NCI-H1092 treated with DMSO at 0.1 percent for 48 hours (cell line): ENCODE measurements at places on chromosomes 6 and 20.
A peak's percentile ranks its signal among the peaks of the same experiment; 100 is the strongest.

GRCh38 chr6:147192278-147192911 lies 11.8 kb upstream of the STXBP5 start:
- no peak for DNase-seq

DNA sequence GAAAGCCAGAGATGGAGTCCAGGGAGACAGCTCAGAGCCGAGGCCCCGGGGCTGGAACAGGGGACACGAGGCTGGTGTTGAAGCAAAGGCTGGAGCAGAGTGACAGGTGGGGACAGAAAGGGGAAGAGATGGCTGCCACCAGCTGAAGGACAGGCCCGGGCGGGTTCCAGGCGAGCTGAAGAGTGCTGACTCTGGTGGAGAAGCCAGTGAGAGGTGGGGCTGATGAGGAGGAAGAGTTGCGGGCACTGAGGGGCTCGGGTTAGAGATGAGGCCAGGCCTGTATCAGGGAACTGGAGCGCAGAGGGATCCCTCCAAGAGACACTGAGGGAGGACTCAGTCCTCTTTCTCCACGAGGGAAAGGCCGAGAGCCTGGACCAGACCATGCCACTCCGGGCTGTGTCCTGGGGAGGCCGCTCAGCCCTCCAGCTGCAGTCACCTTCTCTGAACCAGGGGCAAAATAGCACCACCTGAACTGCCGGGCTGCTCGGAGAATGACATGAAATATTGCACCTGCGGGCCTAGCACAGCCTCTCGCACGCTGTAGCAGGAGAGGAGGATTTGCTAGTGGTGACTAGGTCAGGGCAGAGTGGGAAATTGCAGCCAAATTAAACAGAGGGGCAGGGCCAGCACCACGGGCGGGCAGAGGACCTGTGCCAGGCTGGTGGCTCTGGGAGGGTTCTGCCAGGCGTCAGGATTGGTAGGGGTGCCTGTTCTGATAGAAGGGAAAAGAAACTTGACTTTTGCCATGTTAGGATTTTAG lies 175.9 kb downstream of the ZDHHC14 start:
- DNase-seq, result peak; percentile 68

GRCh38 chr6:140684776-140685550 lies 1310.5 kb upstream of the CITED2 start:
- peak; percentile 7 for DNase-seq

DNA sequence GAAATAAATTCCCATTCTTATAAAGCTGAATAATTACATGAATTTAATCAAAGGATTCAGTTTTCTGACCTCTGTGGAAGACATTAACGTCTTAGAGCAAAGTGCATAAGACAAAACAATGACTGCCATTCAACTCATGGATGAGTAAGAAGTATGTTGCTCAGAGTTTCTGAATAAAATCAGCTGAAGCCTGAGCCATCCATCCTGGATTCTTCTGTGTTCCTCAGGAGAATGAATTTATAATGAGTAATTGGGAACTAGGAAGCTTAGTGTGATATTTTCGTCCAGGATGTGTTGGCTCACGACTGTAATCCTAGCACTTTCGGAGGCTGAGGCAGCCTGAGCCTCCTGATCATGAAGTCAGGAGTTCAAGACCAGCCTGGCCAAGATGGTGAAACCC lies 62.8 kb downstream of the PERP start:
- DNase-seq, result no peak

DNA sequence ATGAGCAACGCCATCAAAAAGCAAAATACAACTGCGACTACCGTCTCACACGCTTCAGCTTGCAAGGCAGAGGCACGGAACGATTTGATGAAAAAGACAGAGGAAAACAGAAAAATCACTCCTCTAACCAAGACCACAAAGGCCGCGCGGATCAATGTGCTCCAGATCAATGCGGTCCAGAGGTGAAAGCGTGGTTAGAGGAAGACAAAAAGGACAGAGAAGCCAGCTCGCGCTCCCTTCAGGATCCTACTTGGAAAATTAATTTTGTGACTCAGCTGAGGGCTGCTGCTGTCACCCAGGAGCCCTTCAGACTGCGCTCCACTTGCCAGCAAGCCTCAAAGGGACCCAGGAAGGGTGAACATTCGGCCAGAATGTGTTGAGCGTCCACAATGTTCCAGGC lies 140.2 kb upstream of the RPS6KA2 start:
- no peak for DNase-seq

DNA sequence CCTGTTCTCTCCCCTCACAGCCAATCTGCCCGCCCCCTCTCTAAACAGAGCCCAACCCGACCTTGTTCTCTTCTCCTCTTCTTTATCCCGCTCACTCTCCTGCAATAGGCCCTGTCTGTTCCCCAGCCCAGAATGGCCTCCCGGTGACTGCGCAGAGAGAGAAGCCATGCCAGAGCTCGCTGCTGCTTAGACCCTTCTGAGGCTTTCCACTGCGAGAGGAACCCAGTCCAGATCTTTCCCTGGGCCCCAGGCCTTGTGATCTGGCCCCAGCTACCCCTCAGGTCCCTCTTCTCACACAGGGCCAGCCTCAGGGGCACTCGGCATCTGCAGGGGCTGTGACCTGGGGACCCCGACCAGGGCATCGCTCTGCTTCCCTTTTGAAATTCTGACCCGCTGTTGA lies 58.1 kb downstream of the TMEM242 start:
- peak; percentile 88 for DNase-seq

- DNase-seq, result peak; percentile 8
Observed at GRCh38 chr6:34084591-34085290, 61.1 kb downstream of the GRM4 start.

GRCh38 chr6:38789256-38789655 lies 74.1 kb downstream of the DNAH8 start:
- no peak for DNase-seq

DNA sequence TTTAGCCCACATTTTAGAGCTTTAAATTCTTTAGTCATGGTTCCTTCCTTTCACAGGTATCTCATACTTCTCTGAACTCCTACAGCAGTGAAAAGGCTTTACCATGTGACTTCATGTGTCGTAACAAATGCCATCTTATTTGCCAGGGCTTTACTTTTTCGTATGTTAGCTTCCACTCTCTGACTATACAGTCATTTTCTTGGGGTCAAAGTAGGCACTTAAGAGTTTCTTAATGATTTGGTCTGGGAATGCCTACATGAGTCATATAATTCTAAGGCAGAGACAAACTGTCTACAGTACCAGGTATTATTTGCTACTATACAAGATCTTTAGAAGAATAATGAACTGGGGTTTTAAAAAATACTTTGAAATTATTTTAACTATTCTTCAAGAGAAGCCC lies 15.0 kb downstream of the RAB23 start:
- DNase-seq, result no peak

DNA sequence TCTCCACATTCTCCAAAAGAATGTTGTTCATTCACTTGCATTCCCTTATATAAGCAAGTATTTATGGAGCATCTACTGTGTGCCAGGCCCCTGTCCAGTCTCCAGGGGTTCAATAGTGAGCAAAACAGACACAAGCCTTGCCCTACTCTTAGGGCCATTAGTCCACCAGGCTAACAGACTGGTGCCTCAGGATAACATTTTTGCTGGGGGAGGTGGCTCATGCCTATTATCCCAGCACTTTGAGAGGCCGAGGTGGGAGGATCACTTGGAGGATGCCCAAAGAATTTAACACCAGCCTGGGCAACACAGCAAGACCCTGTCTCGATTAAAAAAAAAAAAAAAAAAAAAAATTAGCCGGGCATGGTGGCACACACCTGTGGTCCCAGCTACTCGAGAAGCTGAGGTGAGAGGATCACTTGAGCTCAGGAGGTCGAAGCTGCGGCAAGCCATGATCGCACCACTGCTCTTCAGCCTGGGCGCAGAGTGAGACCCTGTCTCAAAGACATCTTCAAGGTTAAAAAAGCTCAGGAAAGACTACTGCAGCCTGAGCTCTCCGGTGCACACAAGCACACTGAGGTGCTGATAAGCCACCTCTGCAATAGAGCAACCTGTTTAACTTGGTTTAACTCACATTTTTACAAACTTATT lies 19.9 kb downstream of the CAPN11 start:
- DNase-seq, result no peak

DNA sequence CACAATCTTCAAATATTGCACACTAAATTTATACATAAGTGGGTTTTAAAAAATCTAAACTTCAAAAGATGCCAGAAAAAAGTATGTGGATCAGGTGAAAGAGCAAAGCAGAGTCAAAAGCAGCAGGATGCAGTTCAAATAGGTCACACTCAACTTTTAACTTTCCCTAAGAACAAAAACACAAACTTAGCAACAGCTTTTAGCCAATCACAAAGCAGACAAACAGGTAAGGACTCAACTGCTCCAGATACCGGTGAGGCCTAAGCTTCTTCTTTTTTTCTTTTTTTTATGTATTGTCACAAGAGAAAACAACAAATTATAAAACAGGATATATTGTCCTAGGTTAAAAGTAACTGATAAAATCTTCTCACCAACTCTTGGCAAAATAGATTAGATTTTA lies 74.7 kb downstream of the SESN1 start:
- DNase-seq, result no peak

- DNase-seq, result no peak
Observed at GRCh38 chr6:27650620-27651370, 177.9 kb upstream of the ZNF184 start.

- DNase-seq, result no peak
Observed at GRCh38 chr6:79657238-79657637, 26.1 kb downstream of the SH3BGRL2 start.

- no peak for DNase-seq
Observed at GRCh38 chr6:116672306-116672705, 3.7 kb upstream of the ZUP1 start.

DNA sequence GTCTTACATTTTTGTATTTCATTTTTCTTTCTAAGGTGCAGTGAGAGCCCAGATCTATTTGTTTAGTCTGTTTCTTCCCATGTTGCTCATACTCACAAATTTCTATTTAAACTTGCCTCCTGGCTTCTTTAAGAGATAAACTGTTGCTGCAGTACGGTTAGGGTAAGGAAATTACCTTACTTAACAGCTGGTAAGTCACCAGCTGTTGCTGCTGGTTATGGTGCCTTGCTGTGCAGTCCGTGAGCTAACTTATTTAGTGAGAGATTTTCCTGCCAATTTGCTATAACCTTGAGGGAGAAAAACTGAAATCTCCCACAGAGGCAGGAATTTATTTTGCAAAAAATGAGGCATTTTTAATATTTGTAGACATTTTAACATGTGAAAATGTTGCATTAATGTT lies 261.0 kb downstream of the UST start:
- DNase-seq, result no peak

DNA sequence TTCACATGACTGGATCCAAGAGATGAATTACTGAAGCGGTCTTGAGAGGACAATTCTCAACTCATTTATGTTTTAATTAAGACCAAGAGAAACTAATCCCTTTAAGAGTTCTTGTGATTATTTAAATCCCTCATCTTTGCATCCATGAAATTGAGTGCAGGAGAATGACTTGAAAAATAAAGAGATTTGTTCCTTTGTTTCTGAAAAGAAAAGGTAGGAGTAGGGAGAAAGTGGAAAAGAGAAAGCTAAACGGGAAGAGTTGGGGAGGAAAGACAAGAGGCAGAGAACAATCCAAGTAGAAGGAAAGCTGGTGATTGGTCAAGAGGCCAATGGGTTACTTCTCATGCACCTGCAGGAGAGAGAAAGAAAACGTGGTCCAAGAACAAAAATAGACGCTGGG lies 75.2 kb upstream of the SOX4 start:
- no peak for DNase-seq
